ENCODE measurements at places on chromosomes 4 and X. TPM values are rescaled to one million over a fixed set of nuclear protein-coding genes. Genes with fewer than 3 reads are reported as not detected.

GRCh38 chrX:50853399-50853798 is 39.4 kb upstream of the SHROOM4 start:
- DNase-seq = no peak

DNA sequence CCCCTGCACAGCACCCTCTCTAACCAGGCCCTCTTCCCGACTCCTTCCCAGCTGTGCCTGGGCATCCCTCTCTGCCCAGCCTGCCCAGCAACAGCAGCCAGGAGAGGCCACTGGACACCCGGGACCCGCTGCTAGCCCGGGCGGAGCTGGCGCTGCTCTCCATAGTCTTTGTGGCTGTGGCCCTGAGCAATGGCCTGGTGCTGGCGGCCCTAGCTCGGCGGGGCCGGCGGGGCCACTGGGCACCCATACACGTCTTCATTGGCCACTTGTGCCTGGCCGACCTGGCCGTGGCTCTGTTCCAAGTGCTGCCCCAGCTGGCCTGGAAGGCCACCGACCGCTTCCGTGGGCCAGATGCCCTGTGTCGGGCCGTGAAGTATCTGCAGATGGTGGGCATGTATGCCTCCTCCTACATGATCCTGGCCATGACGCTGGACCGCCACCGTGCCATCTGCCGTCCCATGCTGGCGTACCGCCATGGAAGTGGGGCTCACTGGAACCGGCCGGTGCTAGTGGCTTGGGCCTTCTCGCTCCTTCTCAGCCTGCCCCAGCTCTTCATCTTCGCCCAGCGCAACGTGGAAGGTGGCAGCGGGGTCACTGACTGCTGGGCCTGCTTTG is 1.1 kb downstream of the AVPR2 start:
- DNase-seq = peak; percentile 60

GRCh38 chrX:25427873-25428555 is 412.2 kb upstream of the ARX start:
- no peak for DNase-seq

- DNase-seq = no peak
Observed at GRCh38 chr4:61522312-61522711, 322.2 kb downstream of the ADGRL3 start.

DNA sequence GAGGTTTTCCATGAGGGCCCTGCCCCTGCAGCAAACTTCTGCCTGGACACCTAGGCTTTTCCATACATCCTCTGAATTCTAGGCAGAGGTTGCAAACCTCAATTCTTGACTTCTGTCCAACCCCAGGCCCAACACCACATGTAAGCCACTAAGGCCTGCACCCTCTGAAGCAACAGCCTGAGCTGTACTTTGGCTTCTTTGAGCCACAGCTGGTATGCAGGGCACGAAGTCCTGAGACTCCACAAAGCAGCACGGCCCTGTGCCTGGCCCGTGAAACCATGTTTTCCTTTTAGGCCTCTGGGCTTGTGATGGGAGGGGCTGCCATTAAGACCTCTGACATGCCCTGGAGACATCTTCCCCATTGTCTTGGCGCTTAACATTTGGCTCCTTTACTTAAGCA is 728.4 kb upstream of the FTHL17 start:
- DNase-seq = no peak

DNA sequence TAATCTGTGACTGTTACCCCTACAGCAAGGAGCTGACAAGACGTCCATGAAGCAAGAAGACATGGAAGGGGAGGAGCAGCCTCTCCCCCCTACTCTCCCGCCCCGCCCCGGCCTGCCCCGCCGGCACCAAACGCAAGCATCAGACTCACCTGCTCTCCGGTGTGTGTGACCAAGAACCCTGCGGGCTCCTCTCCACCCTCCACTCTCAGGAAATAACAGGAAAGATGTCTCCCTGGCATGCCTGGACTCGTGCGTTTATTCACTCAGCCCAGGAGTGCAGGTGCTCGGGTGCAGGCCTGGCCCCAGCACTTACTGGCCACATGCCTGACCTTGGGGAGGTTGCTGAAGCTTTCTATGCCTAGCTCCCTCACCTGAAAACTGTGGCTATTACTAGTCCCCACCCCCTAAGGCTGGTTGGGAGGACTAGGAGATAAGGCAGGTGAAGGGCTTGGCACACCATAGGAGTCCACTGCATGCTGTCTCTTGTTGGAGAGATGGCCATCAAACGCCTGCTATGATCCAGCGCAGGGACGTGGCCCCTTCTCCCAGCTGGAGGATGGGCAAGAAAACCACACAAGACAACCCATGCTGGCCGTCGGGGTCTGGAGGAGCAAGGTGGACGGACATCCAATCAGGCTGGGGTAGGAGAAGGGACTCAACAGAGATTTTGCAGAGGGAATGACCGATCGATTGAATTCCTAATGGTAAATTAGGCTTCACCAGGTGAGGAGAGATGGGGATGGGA is 34.9 kb upstream of the CLDN24 start:
- DNase-seq = no peak

DNA sequence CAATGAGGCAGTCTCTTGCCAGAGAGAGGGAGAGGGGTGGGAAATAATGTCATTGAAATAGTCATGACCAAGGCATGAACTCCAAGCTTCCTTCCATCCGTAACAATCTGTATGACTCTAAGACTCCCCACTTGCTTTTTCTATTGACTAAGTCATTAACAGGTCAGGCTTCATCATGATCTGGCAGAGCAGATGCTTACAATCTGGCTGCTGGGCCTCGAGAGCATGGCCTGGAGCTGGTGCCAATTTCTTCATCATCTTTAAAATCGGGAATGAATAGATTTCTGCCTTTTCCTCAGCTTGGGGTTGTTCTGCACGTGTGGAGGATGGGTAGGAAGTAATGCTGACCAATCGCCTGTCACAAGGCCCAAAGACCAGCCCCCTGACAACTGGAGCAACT is 280.6 kb upstream of the CLNK start:
- DNase-seq = no peak

GRCh38 chr4:101126059-101126458 is 221.3 kb downstream of the PPP3CA start:
- DNase-seq = no peak

GRCh38 chr4:94228493-94229216 is 21.0 kb downstream of the SMARCAD1 start:
- DNase-seq = no peak

DNA sequence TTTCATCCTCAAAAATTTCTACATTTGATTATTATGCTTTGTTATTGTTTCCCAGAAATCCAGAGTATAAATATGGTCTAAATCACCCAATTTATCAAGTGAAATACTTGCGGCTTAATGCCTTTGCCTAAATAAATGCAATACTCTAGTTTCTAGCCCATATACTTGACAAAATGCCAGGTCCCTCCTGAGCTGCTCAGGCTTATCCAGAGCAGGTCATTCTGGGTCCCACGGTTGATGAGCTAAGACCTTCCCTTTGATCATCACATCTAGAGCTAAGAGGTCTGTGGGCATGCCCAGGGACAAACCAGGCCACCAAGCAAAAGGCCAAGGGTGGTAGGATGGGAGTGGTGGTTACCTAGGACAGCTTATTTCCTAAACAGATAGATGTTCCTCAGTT is 180.1 kb downstream of the SMIM20 start:
- no peak for DNase-seq

- no peak for DNase-seq
Observed at GRCh38 chr4:64305565-64306254, 103.5 kb downstream of the TECRL start.

DNA sequence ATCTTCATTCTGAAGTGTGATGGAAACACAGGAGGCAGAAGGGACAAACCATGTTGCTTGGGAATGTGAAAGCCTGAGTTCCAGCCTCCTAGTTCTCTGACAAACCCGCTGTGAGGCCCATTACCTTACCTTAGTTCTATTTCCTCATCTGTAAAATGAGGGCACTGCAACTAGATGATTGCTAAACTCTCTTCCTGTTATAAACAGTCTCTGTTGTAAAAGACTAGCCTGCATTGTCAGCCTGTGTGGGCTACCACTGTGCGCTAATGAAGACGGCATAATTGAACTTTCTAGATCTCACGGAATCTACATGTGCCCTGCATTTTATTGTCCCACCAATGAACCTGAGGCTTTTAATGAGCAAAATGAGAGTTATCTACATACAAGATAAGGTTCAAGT is 147.2 kb downstream of the AFF2 start:
- DNase-seq = no peak

- DNase-seq = no peak
Observed at GRCh38 chr4:159608436-159608835, 505.6 kb downstream of the RAPGEF2 start.

DNA sequence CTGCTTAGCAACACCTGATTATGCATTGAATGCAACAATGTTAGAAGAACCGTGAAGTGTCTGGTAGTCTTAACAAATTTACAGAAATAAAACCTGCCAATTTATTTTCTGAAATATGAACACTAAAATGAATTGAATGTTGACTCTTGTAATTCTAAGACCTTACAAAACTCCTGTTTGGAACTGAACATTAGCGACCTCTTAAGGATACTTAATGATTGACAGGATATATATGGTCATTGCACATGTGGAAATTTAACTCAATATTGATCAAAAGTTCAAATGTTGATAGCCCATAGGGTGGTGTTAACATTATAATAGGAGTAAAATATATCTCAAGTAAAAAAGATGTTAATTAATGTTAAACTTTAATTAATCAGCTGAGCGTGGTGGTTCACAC is 79.1 kb downstream of the TECRL start:
- DNase-seq = no peak

- no peak for DNase-seq
Observed at GRCh38 chrX:37829721-37830120, 17.6 kb downstream of the DYNLT3 start.

DNA sequence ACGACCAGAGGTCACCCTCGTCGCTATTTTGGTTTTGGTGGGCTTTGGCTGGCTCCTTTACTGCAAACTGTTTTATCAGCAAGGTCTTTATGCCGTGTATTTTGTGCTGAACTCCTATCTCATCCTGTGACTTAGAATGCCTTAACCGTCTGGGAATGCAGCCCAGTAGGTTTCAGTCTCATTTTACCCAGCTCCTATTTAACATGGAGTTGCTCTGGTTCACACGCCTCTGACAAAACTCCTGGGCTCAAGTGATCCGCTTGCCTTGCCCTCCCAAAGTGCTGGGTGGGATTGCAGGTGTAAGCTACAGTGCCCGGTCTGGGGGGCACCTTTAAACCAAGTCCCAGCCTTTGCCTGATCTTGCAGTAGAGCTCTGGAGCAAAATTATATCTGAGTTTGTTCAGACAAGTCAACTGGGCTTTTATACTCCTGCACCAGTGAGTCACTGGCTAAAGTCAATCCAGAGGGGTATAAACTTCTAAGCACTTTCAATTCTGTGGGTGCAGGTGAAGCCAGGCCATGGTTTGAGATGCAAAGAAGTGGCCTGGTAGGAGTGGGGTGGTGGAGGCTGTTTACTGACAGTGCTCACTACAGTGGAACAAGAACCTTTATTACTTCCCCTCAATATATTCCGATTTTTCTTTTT is 50.2 kb downstream of the MGST2 start:
- DNase-seq = no peak

The TACC3 gene
- total RNA-seq = 9.9 TPM

The SH3D19 gene
- total RNA-seq = 155 TPM

The RTL3 gene
- not detected for total RNA-seq

The IGSF1 gene
- 18.2 TPM for total RNA-seq

The P2RY8 gene
- 2.5 TPM for total RNA-seq

The HHIP gene
- total RNA-seq = 7.8 TPM
